ENCODE measurements at places on chromosomes 13 and 19.
A peak's percentile ranks its signal among the peaks of the same experiment; 100 is the strongest.

- no peak for DNase-seq
Observed at GRCh38 chr19:48866692-48867091, 1.7 kb downstream of the PLEKHA4 start.

DNA sequence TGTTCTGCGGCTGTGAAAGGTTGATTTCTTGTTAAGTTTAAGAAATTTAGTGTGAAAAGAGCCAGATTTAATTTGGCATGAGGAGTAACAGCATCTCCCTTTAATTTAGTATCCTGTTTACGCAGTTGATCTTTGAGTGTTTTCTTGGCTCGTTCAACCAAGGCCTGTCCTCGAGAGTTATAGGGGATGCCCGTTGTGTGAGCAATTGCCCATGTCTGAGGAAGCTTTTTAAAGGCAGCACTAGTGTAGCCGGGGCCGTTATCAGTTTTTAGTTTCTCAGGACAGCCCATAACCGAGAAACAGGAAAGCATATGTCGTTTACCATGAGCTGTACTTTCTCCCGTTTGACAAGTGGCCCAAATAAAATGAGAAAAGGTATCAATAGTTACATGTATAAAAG is 47.5 kb upstream of the ZNF43 start:
- DNase-seq, result no peak

DNA sequence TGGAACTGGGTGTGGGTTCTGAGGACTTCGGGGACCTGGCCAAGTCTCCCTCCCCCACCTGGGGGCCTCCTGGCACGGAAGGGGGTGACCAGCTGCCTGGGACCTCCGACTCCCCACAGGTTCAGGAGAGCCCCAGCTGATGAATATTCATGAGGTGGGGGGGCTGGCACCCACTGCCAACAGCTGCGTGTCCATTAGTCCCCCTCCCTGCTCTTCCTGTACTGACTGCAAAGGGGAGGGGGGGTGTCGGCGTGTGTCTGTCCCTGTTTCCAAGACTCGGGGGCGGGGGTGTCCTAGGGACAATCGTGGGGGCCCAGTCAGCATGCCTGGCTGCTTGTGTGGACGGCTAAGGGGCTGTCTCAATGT is 10.6 kb upstream of the NFIX start:
- DNase-seq, result no peak

DNA sequence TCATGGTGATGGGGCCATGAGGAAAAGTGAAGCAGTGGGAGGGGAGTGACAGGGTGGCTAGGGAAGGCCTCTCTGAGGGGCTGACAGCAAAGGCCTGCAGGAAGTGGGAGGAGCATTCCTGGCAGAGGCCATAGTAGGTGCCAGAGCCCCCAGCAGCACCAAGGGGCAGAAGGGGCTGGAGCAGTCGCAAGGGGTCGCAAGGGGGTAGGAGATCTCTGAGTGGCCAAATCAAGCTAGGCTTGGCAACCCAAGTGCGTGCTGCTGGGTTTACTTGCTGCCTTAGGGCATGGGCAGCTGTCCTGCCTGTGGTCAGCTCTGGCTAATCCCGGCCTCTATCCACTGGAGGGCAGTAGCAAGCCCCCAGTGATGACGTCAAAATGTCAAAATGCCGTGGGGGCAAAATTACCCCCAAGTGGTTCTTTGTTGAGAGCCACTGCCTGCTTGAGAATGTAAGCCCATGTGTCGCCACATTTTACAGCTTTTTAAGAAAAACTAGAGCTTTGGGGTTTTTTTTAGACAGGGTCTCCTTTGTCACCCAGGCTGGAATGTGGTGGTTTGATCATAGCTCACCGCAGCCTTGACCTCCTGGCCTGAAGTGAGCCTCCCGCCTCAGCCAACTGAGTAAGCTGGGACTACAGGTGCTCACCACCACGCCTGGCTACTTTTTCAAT is 11.8 kb downstream of the CCDC97 start:
- peak; percentile 66 for DNase-seq

DNA sequence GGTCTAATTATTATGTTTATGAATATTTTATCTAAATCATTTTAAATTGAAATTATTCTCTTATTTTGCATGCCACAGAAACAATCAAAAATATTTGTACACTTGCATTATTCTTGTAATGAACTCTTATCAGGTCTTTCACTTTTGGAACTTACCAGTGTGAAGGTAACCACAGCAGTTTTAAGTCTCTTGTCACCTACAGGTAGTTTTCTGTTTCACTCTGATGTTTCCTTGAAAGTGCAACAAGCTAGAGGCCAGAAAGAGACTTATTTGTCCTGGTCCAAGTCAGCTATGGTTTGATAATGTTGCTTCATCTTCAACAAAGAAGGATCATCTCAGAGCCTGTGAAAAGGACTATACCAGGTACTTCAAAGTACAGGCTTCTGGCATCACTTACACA is 133.4 kb upstream of the NBEA start:
- DNase-seq, result no peak
